ENCODE measurements at places on chromosomes 3 and 15. TPM values are rescaled to one million over a fixed set of nuclear protein-coding genes. Genes with fewer than 3 reads are reported as not detected.
A peak's percentile ranks its signal among the peaks of the same experiment; 100 is the strongest.

Gene TGM5
- not detected for total RNA-seq

Gene ARPP21
- not detected for total RNA-seq

DNA sequence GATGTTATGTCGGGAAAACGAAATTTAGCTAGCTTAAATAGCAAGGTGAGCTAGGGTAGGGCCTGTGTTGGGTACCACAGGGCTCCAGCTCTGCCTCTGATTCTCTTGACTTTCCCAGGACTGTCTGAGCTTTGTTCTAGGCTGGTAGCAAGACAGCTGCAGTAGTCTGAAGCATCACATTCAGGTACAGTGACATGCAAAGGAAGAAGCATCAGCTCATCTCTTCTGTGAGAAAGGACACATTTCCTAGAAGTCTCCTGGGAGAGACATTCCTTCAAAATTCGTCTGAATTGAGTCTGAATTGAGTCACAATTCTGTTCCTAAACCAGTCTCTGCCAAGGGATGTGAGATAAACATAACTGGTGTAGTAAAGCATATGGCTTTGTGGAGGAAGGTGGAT lies 8.5 kb upstream of the UBXN7 start:
- DNase-seq, result no peak

DNA sequence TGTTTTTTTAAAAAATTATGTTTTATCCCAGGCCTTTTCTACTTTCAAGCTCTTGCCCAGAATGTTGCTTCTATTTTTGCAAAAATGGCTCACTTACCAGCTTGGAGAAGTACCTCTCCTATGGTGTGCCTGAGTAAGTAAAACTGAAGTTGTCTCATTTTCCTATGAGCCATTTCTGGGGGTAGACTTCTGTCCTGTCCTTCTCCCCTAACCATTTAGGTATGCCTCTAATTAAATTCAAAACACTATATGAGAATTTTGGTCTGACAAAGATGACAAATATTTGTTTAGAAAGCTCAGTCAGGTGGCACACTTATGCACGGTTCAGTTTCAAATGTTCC lies 282.5 kb upstream of the ICE2 start:
- no peak for DNase-seq

Gene FETUB
- total RNA-seq, result not detected

DNA sequence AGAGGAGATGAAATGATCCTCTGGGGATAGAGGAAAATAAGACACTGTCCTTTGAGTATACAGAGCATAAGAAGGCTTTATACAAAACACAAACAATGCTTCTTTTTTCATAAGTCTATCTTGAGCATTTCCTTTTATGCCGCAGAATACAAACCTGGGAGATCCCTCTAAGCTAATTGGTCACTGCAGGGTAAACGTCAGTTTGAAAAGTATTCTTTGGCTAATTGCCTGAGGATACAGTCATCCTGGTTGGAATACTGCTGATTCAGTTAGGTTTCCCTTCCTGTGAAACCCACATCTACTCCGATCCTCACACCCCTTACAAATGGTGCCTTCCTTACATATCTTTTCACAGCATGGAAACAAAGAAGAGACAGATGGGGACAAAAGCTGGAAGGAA lies 10.6 kb downstream of the WNT5A start:
- DNase-seq, result peak; percentile 90

Gene CPA3
- total RNA-seq, result 0.30 TPM

Gene CHST2
- total RNA-seq, result 2.8 TPM

Gene UTS2B
- 10.3 TPM for total RNA-seq

GRCh38 chr3:154197751-154198150 lies 76.6 kb downstream of the ARHGEF26 start:
- no peak for DNase-seq

Gene MYD88
- 14.1 TPM for total RNA-seq

DNA sequence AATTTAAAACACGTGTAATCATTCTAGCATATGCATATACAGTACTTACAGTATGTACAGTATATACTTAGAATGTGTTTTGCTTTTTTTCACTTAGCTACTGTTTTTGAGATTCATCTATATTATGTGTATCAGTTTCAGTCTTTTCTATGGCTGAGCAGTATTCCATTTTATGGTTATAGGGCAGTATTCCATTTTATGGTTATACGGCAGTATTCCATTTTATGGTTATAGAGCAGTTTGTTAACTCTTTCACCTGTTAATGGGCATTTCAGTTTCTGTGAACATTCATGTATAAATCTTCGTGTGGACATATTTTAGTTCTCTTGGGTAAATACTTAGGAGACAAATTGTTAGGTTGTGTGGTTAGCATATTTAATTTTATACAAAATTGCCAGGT lies 40.9 kb downstream of the PDCD6IP start:
- no peak for DNase-seq

Gene TNNC1
- total RNA-seq, result not detected

DNA sequence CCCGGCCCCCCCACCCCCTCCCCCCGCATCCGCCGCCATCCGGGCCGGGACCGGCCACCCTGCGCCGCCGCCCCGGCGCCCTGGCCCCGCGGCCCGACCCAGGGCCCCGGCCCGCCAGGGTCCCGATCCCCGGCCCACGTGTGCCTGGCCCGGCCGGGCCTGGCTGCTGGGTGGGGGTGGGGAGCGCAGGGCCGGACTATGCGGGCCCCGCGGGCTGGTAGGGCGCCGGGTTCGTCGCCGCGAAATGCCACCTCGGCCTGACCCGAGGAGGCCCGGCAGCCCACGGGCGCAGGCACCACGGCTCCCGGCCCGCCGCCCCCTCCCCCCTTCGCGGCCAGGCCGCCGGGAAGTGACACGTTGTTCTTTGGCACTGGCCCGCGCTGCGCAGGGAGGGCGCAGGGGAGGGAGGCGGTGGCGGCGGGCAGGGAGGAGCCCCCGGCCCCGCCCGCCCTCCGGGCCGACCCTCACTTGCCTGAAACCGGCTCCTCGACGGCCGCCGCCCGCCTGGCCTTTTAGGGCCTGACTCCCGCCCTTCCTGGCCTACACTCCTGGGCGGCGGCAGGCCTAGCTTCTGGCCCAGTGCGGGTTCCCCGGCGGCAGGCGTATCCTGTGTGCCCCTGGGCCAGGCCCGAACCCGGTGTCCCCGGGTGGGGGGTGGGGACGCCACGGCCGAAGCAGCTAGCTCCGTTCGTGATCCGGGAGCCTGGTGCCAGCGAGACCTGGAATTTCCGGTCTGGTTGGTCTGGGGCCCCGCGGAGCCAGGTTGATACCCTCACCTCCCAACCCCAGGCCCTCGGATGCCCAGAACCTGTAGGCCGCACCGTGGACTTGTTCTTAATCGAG lies 515 bp downstream of the EIF4G1 start:
- DNase-seq, result peak; percentile 72

Gene ITIH3
- not detected for total RNA-seq

Gene ROPN1
- not detected for total RNA-seq

Gene ITIH1
- total RNA-seq, result not detected

DNA sequence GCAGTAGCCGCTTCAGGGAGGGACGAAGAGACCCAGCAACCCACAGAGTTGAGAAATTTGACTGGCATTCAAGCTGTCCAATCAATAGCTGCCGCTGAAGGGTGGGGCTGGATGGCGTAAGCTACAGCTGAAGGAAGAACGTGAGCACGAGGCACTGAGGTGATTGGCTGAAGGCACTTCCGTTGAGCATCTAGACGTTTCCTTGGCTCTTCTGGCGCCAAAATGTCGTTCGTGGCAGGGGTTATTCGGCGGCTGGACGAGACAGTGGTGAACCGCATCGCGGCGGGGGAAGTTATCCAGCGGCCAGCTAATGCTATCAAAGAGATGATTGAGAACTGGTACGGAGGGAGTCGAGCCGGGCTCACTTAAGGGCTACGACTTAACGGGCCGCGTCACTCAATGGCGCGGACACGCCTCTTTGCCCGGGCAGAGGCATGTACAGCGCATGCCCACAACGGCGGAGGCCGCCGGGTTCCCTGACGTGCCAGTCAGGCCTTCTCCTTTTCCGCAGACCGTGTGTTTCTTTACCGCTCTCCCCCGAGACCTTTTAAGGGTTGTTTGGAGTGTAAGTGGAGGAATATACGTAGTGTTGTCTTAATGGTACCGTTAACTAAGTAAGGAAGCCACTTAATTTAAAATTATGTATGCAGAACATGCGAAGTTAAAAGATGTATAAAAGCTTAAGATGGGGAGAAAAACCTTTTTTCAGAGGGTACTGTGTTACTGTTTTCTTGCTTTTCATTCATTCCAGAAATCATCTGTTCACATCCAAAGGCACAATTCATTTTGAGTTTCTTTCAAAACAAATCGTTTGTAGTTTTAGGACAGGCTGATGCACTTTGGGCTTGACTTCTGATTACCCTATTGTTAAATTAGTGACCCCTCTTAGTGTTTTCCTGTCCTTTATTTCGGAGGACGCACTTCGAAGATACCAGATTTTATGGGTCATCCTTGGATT lies at the start of gene MLH1:
TSS of gene MLH1 (plus strand) at position 193 of the 958 bp plus-strand sequence. CDS start at position 223, 30 bp downstream.
- DNase-seq, result peak; percentile 100

Gene LMAN1L
- total RNA-seq, result not detected

GRCh38 chr3:57791245-57791644 lies 35.1 kb downstream of the SLMAP start:
- no peak for DNase-seq

DNA sequence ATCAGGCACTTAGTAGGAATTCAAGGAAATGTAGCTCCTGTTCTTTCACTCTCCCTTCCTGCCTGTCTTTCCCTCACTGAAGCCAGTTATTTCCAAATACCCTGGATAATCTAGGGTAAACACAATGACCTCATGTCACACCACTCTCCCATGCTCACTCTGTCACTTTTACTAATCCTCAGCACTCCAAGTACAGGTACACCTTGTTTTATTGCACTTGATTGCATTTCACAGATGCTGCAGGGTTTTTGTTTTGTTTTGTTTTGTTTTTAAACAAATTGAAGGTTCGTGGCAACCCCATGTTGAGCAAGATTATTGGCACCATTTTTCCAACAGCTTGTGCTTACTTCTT lies 40.8 kb downstream of the PPM1L start:
- no peak for DNase-seq

DNA sequence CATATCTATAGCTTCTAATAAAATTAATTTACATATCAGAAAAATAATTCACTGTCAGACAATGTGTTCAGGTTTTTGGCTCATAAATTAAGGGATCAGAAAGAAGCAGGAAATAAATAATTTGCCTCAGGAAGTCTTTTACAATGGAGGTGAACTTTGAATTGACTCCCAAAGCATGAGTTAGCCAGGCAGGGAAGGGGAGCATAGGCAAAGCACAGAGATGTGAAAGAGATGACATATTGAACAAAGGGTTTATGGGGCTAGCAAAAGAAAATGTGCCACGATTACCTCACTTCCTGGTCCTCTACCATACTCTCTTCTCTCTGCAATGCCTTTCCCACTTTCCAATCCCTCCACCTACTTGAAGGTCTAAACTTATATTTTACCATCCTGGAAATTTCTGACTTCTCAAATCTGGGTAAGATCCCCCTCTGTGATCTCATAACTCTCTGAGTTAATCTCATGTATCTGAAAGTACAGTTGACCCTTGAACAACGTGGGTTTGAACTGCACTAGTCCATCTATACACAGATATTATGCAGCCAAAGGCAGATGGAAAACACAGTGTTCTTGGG lies 4.1 kb upstream of the HEXA start:
- no peak for DNase-seq

Gene BMF
- 5.4 TPM for total RNA-seq

- DNase-seq, result peak; percentile 68
Observed at GRCh38 chr15:90211440-90212143, 10.5 kb downstream of the SEMA4B start.

DNA sequence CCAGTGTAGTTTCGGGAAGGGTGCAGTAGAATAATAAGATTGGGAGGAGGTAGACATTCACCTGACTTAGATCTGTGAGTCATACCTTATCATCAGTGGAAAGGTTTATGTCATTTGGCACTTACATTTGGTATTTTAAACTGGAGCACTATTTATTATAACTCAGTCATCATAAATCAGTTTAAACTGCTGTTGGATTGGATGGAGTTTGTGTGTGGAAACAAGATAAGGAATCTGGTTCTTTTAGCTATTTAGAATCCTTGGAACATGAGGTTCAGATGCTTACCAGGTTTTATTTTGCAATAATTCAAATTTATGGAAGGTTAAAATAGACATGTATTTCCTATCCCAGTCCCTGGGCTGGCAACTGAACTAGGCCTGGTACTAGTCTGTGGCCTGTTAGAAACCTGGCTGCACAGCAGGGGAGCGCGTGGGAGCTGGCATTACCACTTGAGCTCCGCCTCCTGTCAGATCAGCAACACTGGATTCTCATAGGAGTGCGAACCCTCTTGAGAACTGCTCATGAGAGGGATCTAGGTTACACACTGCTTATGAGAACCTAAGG lies 34.5 kb downstream of the ZFAND6 start:
- peak; percentile 36 for DNase-seq

DNA sequence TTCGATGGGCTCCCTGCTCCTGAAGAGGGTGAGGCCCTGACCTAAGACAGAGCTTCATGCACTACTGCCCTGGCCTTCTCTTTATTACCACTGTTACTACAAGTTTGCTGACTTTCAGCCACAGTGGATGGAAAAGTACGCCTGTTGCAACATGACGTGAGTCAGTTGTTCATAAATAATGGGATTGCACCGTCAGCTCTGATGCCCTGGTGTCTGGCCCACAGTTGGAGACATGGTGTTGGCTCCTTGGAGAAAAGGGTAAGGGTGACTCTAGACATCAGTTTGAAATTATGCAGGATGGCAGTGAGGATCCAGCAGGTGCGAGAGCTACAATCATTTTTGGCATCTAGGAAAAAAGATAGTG lies 5.5 kb downstream of the PAQR5 start:
- DNase-seq, result peak; percentile 90

Gene ERC2
- total RNA-seq, result 1.2 TPM

GRCh38 chr15:77036537-77037387 lies 34.1 kb downstream of the TSPAN3 start:
- DNase-seq, result no peak

DNA sequence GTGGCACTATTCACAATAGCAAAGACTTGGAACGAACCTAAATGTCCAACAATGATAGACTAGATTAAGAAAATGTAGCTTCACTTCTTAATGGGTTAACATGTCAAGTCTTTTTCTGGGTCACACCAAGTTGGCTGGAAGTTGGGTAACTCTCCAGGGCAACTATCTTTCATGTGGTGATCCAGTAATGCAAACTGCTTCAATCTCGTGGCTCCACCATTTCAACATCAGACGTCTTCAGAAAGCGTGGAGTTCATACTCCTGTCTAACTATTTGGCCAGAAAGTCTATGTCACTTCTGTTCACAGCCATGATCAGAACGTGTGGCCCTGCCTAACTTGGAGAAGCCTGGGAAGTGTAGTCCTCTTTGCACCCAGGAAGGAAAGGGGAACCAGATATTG lies 32.2 kb downstream of the DUT start:
- no peak for DNase-seq

Gene TMEM207
- not detected for total RNA-seq

DNA sequence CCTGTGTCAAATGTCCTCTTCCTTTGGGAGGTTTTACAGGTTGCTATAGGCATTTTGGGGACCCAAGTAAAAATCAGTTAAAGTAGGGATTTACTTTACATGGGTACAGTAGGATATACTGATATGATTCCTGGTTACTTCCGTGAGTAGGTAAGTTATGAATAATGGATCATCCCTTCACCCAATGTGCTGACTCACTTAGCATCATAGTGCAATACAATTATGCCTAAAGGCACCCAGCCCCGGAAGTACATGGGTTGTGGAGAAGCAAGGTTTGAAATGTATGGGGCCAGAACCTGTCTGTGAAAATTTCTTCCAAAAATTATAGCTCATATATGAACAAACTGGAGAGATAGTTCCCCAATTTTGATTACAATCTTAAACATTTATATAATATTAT lies 64.0 kb downstream of the GLB1 start:
- peak; percentile 55 for DNase-seq

Gene PDHB
- total RNA-seq, result 254 TPM

All from M059J (cell line).